Stromal cell of bone marrow (primary cell): ENCODE measurements at places on chromosomes 6 and 20.
A peak's percentile ranks its signal among the peaks of the same experiment; 100 is the strongest.

DNA sequence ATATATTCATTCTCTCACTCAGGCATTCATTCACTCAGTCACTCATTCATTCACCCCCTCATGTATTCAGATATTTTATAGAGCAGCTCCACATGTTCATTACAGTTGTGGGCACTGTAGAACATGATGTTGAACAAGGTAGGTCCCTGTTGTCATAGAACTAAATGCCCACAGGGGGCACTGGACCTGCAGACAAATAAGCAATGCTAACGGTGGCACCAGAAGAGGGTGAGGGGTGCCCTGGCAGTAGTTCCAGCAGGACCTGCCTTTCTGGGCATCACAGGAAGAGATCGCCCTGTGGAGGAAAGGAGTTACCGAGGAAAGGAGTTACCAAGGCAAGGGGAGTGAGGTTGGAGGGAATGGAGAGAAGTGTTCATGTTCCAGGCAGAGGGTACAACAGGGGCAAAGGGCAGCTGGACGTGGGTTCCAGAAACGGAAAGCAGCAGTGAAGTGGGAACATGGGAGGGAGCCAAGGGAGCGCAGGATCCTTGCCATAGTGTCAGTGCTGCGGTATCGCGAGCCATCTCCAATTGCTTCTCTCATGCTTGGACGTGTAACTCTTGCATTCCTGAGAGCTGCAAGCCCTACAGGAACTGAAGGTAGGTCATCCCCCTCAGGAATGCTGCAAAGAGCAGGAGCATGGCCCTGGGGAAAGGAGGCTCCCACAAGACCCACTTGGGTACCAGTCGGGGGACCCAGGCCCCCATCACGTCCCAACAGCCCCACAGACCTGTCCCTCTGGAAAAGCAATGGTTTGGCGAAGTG, 128.2 kb downstream of the EDN3 start:
- DNase-seq = no peak

DNA sequence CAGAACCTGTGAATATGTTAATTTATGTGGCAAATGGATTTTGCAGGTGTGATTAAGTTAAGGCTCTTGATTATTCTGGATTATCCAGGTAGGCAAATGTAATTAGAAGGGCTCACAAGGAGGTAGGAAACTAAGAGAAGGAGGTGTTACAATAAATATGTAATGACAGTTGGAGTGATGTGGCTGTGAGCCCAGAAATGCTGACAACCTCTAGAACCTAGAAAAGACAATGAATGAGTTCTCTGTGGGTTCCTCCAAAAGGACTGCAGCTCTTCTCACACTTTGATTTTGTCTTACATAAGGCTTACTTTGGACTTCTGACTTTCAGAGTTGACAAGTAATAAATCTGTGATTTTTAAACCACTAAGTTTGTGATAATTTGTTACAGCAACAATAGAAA, 406.6 kb upstream of the EPHA7 start:
- no peak for DNase-seq

- DNase-seq = no peak
Observed at GRCh38 chr6:13147376-13147775, 181.0 kb downstream of the TBC1D7 start.

GRCh38 chr6:163381118-163381756, 33.3 kb upstream of the QKI start:
- DNase-seq = no peak

DNA sequence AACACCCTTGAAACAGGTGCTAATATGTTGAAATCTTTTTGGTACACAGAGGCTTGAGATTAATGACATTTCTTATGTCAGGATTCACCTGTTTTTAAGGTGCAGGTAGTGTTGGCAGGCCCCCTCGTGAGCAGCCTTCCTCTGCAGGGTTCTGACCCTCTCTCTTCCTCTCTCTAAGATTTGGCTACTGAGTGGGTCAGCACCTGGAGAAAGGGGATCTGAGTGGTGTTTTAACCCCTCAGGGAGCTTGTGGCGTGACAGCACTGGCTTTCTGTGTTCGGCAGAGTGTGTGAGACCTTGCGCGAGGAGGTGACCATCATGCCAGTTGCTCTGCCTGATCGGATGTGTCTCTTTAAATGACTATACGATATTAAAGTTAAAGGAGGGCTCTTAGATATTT, 37.1 kb downstream of the HIVEP1 start:
- DNase-seq = no peak

DNA sequence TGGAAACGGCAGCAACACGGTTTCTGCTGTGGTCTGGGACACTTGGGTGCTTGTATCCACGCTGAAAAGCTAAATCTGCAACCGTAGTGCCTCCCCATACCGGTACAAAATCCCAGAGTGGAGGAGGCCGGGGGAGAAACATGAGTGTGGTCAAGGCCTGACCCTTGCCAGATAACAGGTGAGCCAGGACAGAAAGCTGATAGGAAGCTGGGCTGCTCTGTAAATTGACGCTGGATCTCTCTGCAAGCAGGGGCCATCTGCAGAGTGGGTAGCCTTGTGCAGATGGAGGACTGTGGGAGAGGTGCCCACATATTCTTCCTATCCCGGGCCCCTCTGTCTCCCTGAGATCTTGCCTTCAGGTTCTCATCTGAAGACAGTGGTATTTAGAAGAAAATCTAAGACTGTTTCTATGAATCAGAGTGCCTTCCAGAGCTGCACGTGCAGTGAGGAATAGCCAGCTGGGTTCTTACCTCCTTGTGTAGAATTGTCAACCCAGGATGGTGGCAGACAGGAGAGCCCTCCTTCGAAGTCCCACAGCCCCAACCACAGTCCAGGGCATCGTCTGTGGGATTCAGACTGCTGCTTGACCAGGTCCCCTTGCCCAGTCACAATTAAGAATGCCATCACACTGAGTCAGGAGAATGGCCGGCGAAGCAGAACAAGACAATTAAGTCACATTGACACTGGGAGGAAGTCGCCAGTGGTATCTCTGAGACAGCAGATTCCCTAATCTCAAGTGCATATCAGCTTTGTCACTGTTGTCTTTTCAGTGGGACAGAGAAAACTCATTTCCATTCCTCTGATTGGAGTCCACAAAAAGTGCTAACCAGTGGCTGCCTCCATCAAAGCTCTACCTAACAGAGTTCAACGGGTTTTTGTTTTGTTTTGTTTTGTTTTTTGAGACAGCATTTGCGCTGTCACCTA, 100.0 kb upstream of the RIPOR2 start:
- DNase-seq = no peak

- DNase-seq = no peak
Observed at GRCh38 chr6:145209272-145209671, 526.0 kb downstream of the EPM2A start.

GRCh38 chr6:170032197-170032596, 258.7 kb downstream of the DLL1 start:
- DNase-seq = no peak

DNA sequence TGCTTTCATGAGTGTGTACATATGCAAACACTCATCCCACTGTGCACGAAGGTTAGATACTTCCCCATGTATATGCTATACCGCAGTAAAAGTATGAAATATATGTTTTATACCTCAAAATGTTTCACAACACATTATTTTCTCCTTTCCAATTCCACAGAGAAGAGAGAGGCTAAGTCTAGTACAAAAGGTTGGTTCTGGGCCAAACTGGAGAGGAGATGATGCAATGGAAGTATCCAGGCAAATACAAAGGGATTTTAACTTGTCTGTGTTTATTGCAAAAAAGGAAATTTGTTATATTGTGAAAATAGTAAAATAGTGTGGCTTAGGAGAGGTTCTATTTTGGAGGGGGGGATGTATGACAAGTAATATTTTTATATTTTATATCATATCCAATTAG, 112.6 kb downstream of the PLCB1 start:
- peak; percentile 52 for DNase-seq

- DNase-seq = no peak
Observed at GRCh38 chr20:1619861-1620444, at the start of gene SIRPB1. TSS of gene SIRPB1 (minus strand) at chr20:1620009. CDS start at chr20:1619944, 65 bp downstream.

GRCh38 chr6:93341900-93342613, 77.3 kb downstream of the EPHA7 start:
- no peak for DNase-seq

DNA sequence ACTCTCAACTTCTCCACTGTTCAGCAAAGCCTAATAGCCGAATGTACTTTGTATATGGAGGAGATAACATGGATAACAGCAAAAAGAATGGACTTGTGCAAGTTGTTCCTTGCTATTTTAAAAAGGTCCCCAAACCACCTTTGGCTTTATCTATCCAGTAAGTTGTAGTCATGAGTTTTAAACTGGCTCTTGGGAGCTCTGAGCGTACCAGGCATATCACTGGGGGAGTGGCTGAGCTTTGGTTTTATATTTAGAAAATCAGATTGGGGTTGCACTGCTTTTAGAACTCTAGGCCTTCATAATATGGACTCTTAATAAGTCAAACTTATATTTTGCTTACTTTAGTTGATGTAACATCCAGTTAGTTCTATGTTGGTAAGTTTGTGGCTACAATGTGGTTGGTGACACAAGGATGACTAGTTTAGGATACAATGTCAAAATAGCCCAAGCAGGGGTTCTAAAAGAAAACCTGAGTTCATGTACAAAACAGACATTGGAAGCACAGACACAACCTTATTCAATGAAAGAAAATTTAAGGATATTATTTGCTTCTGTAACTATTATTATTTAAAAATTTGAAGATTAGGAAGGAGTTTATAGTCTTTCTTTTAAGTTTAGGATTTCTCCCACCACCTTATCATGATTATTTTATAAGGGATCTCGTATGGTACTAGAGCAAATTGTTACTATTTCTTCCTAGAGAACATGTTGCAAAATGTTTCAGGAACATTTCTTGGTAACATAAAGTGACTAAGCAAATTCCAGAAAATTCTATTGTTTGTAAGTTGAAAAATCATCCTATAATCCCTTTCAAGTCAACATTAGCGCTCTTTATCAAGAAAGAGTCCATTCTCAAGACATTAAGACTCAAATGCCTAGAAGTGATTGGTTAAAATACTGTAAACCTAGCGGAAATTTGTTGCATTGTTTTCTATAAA, 165.8 kb upstream of the SUPT3H start:
- DNase-seq = no peak

DNA sequence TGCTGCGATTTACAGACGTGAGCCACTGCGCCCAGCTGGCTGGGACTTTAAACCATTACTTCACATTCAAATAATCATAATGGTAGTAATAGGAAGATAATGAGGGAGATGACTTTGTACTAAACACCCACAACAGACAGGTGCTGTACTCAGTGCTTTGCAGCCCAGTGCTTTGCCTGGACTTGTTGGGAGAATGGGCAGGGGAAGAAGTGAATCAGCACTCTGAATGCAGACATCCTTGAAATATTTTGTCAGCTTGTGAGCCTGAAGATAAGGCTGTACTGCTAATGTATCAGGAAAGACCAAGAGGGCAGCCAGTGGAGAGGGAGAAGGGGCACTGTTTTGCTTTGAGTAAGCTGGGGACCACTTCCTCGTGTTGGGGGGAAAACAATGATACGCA, 17.4 kb downstream of the NKX2-2 start:
- DNase-seq = no peak

GRCh38 chr6:25788305-25788922, 33.9 kb downstream of the SLC17A4 start:
- DNase-seq = peak; percentile 22
